Astrocyte (in vitro differentiated cells and primary cell): ENCODE measurements at places on chromosomes 7 and 10. TPM values are rescaled to one million over a fixed set of nuclear protein-coding genes. Genes with fewer than 3 reads are reported as not detected.

The CHN2 gene
- total RNA-seq: 2.5 and 3.6 TPM in 2 replicates

The PDK4 gene
- total RNA-seq: 0.29 and 0.34 TPM in 2 replicates

The CRYGN gene
- total RNA-seq: not detected in 2 replicates

The FXYD4 gene
- total RNA-seq: not detected in 2 replicates

The CALML3 gene
- not detected in 2 replicates for total RNA-seq

The KCNIP2 gene
- total RNA-seq: 1.9 and 2.5 TPM in 2 replicates

The PNLIPRP3 gene
- total RNA-seq: not detected in 2 replicates

The INMT gene
- 0.09 TPM in 1 of 2 replicates, not detected in the other for total RNA-seq

The ALKBH4 gene
- total RNA-seq: 8.7 and 12.4 TPM in 2 replicates

The AGAP5 gene
- 3.4 and 5.1 TPM in 2 replicates for total RNA-seq

The GJD4 gene
- total RNA-seq: not detected in 2 replicates

The ZPBP gene
- total RNA-seq: not detected in 2 replicates

DNA sequence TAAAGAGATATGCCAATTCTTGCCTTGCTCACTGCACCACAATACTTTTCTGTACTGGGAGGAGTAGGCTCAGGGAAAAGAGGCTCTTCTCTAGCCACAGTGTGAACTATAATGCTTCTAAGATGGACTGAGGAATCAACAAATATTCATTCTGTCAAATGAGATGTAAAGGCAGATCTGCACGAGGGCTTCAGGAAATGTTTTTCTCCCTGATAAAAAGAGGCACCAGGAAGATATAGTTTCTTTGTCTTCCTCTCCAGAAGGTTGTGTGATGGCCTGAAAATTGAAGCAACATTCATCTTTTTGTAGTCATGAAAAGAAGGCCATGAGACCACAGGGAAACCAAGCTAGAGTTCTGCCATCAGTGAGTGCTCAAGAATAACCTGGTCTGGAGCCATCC is 79.1 kb upstream of the NME8 start:
- no peak for DNase-seq

GRCh38 chr10:10788761-10789160 is 228.9 kb upstream of the CELF2 start:
- no peak for DNase-seq

GRCh38 chr7:128165927-128166420 is 75.1 kb upstream of the LEP start:
- no peak for DNase-seq

GRCh38 chr7:110448918-110449317 is 642.0 kb upstream of the LRRN3 start:
- DNase-seq: no peak

DNA sequence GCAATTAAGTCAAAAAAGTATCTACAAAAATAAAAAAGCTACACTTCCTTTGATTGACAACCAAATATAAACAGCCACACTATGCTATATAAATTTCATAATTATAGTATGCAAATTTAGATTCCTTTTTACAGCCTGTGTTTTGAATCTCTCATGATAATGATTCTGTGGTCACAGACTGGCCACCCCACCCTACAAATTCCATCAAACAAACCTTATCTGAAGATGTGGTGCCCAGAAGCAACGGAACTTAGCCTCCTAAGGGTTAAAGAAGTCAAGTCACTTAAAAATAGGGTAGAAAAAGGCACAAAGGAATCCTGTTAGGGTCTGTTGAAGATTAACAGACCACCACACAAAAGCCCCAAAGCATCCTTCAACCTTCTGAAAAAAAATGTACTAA is 351.8 kb downstream of the INHBA start:
- no peak for DNase-seq

DNA sequence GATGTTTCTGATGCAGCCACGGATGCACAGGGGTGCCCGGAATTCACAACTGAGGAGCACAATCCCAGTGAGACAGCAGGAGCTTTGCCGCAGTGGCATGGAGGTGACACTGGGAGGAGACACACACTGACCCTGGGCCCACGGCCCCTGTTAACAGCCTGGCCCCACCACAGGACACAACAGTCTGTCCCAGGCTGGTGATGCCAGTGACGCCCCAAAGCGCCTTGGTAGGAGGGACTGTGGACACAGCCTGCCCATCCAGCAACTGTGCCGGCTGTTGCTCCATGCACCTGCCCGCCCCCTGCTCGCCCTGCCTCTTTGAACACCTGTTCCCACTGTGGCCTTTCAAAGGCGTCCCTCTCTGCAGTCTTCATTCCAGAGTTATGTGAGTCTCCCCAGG is 49.8 kb downstream of the KLF6 start:
- no peak for DNase-seq

DNA sequence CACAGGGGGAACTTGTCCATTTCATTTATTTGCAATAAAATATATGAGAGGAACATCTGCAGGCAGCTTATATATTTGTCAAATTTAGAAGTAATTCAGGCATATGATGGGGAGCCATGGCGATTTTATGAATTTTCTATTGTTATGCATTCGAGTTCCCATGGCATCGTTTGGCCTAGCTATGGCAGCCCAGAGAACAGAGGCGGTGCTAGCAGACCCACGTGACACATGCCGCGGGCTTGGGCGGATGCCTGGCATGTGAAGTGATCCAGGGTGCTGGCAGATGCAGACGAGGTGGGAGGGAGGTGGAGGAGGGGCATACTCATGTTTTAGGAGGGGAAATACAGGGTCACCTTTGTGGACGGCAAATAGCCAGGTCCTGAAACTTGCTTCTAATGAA is 560.0 kb upstream of the GALNT17 start:
- no peak for DNase-seq

DNA sequence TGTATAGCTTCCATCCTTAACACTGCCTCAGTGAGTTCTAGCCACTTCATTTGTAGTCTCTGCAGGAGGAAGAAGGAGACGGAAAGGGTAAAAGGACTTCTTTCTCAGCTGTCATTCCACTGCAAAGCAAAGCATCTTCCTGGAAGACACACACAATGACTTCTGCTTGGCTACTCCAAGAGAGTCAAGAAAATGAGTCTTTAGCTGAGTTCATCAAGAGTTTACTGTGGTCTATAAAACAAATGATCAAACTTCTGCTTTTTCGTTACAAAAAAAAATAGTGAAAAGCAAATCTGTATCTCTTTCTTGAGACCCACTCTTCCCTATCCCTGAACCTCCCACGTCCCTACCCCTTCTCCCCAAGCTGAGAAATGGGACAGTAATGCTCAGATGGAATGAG is 205.0 kb upstream of the AHR start:
- DNase-seq: no peak

DNA sequence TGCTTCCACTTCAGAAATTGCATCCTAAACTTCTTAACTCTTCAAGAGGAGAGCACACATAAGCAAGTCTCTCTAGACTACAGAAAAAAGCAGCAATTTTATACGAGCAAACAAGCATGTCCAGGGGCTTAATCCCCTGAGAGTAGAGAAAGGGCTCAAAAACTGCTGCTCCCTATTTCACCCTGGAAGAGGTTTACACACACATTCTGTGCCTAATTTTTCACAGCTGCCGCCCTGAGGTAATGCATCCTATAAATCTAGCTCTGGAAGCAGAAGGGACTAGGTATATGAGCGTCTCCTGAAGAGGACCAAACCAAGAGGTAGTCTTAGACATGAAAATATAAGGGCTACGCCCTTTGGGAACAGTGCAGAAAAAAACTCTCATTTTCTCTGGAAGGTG is 73.1 kb downstream of the CRPPA start:
- DNase-seq: no peak

GRCh38 chr10:93820434-93820833 is 62.7 kb downstream of the LGI1 start:
- no peak for DNase-seq

DNA sequence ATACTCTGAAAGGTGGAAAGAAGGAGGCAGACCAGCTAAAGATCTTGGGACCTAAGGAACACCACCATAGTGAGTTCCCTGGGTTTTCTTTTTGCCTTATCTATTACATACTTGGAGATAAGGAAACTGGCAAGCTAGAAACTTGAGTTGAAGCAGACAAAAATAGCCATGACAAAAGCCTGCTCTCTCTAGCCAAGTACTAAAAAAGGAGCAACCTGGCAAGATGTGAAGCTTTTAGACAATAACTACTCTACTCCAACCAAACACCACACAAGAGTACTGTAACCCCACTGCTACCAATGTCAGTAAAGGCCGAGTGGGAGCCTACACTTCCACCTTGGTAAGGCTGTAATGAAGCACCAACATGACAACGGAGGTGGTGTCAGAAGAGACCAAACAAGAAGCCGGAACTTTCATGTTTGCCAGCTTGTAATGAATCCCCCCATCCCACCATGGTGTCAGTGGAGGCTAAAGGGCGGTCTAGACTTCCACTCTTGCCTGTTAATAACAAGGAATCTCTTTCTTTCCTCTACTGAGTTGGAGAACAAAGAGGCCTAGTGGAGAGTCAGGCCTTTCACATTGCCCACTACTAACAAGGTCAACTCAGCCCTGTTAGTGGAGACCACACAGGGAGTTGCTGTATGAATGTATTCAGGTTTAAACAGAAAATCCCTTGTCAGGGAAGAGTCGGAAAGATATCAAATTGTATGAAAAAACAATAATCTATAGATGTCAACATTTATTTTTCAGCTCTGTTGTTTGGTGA is 55.8 kb upstream of the DYNC1I1 start:
- DNase-seq: no peak

- no peak for DNase-seq
Measured at GRCh38 chr10:30192846-30193608, 133.6 kb upstream of the JCAD start.

GRCh38 chr10:71970869-71971268 is 6.7 kb downstream of the CHST3 start:
- DNase-seq: no peak

DNA sequence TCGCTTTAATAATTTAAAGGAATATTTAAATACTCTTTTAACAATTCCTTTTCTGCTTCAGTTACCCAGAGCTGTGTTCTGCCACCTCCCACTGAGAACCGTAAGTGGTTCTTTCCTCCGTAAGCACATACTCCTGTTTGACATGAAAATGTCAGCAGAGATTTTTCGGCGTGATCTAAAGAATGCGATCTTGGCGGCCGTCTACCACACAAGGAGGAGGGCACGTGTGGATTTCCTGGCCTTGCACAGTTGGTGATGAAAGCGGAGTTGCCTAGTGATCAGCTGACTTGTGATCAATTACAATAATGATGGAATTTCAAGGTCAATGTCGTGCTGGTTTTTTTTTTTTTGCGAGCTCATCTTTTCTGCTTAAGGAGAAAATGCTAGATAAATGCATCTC is 35.6 kb upstream of the INSIG1 start:
- DNase-seq: no peak

GRCh38 chr10:72692744-72692993 is 726 bp downstream of the MCU start:
- no peak for DNase-seq

GRCh38 chr10:101014230-101014884 is 14.7 kb downstream of the LZTS2 start:
- DNase-seq: no peak

GRCh38 chr7:15464667-15465121 is 97.1 kb downstream of the AGMO start:
- DNase-seq: no peak

- peak; percentile 2 for DNase-seq
Measured at GRCh38 chr10:48946891-48947500, 7.4 kb upstream of the LRRC18 start.

- peak; percentile 67 for DNase-seq
Measured at GRCh38 chr10:5811387-5811821, 1.8 kb downstream of the GDI2 start.

- DNase-seq: peak; percentile 57
Measured at GRCh38 chr7:22724861-22725260, 2.1 kb upstream of the IL6 start.

- DNase-seq: peak; percentile 74
Measured at GRCh38 chr10:90087197-90088023, 386.0 kb downstream of the KIF20B start.

DNA sequence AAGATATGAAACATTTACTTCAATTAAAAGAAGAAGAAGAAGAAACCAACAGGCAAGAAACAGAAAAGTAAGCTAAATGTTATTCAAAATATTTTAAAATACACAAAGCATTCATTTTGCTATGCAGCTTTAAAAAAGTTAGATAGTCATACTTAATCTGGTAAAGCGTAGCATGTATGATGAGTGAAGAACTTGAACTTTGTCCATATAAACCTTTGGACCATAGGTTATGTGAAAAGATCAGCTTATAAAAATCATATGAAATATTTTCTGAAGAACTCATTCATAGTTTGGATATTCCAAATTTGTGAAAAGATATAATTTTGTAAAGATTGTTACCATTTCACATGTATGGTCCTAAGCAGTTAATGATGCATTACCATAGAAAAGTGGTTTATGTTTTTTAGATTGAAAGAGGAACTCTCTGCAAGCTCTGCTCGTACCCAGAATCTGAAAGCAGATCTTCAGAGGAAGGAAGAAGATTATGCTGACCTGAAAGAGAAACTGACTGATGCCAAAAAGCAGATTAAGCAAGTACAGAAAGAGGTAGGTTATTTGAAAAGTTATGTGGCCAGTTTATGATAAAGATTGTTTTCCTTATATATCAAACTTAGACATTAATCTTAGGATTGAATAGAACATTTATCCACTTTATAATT is 37.3 kb downstream of the KIF20B start:
- no peak for DNase-seq

DNA sequence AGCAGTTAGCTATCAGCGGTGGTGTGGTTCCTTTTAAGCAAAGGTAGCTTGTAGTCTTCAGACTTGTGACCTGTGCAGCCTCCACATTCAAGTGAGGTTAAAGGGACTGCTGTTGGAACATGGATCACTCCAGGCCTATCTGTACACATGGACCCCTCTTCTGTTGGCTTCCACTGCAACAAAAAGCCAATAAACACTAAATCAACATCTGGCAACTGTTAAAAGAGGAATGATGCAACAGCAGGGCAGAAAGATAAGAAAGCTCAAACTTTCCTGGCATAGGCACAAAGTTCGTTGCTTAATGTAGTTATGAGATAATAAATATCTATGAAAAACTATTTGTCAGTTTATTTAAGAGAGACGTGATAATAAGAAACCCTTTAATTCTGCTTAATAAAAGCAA is 4.0 kb upstream of the MINPP1 start:
- DNase-seq: no peak

DNA sequence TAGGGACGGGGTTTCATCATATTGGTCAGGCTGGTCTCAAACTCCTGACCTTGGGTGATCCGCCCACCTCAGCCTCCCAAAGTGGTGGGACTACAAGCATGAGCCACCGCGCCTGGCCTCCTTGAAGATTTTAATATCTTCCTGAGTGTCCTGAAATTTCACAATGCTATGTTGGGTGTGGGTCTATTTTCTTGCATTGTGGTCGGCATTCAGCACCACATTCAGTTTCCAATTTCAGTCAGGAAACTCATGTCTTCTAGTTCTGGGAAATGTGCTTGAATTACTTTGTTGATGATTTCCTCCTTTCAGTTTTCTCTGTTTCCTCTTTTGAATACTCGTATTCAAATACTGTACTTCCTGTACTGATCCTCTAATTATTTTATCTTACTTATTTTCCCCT is 49.3 kb upstream of the IL6 start:
- no peak for DNase-seq
